Naive B cell (primary cell): ENCODE measurements at places on chromosomes 11 and 22. TPM values are rescaled to one million over a fixed set of nuclear protein-coding genes. Genes with fewer than 3 reads are reported as not detected.

- DNase-seq = no peak
These were observed 17.5 kb downstream of the OR9G1 start for GRCh38 chr11:56716379-56716854.

DNA sequence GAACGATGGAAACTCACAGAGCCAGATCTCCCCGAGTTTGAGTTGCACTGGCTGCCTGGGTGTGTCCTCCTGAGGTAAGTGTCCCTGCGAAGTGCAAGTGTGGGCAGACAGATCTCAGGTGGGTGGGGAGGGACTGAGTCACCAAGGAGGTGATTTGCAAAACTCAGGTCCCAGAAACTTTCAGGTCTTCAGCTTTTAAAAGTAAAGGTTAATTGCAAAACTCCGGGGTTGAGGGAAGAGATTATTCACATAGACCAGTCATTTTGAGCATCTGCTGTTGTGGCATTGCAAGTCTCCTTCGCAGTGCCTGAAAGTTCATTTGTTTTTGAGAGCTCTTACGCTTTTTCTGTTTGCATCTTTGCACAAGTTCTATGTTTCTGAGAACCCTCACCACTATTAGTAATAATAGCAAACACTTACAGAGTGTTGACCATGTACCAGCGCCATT is 7.1 kb downstream of the CD44 start:
- DNase-seq = no peak

DNA sequence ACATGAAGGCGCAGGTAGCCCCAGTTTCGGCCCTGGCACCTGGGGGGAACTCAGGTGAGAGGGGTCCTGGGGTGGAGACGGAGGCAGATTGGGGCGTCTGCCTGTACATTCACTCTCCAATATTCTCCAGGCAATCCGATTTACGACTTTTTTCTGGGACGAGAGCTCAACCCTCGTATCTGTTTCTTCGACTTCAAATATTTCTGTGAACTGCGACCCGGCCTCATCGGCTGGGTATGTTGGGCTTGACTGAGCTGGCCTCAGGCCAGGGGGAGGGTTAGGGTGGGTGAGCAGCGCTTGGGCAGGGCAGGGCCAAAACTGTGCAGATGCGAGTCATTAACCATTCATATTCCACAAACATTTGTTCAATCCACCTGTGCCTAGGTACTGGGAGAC is 1.7 kb downstream of the TM7SF2 start:
- no peak for DNase-seq

BAIAP2L2 gene
- polyA plus RNA-seq = not detected
